ENCODE measurements at places on chromosomes 12 and 14.

DNA sequence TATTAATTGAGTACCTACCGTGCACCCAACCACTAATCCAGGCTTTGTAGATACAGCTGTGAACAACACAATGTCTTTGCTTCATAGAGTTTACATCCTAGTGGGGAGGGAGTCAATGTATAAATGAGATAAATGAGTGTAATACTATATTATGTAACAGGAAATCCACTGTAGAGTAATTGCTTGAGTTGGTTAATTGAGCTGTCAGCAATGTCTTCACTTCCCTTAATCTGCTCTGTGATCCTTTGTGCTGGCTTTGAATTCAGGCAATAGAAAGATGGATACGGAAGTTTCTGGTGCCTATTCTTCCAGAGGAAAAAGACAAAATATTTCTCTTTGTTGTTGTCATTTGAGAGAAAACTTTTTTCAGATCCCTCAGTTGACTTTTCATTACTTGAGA is 104.0 kb upstream of the SLC16A7 start:
- no peak for DNase-seq

DNA sequence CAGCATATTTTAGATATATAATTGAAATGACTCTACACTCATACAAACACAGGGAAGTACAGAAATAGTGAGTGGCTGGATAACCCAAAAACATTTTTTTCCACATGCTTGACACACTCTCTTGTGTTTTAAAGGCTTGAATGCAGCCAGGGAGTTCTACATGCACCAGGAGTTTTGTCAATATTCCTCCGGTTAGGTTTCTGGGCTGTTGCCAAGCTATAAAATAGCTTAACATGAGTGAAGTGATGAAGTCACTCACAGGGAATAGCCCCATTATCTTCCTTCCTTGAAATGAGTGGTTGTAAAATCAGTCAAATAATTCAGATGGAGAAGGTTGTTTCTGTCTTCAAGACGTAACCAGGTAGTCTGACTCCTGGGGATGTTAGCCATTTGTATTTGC is 582.7 kb downstream of the SLC6A15 start:
- no peak for DNase-seq

DNA sequence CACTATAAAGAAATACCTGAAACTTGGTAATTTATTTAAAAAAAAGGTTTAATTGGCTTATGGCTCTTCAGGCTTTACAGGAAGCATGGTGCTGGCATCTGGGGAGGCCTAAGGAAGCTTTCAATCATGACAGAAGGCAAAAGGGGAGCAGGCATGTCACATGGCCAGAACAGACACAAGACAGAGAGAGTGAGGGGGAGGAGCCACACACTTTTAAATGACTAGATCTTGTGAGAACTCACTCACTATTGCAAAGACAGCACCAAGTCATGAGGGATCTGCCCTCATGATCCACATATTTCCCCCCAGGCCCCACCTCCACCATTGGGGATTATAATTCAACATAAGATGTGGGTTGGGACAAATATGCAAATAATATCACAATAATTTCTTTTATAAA is 355.6 kb downstream of the DAD1 start:
- DNase-seq: no peak

DNA sequence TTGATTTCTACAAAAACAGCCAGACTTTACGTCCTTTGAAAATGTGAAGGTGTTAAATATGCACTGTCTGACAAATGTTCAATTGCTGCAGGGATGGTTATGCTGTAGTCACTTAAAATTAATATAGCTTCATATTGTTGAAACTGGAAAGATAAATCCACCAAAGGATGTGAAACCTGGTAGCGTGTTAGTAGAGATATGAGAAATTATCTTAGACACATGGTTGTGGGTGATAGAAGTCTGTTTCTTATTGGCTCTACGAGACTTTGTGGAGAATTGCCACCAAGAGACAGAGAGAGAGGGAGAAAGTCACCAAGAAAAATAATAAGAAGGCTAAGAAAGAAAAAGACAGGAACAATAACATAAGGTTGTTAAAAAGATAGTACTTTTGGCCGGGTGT is 2.6 kb upstream of the CAPRIN2 start:
- DNase-seq: no peak

DNA sequence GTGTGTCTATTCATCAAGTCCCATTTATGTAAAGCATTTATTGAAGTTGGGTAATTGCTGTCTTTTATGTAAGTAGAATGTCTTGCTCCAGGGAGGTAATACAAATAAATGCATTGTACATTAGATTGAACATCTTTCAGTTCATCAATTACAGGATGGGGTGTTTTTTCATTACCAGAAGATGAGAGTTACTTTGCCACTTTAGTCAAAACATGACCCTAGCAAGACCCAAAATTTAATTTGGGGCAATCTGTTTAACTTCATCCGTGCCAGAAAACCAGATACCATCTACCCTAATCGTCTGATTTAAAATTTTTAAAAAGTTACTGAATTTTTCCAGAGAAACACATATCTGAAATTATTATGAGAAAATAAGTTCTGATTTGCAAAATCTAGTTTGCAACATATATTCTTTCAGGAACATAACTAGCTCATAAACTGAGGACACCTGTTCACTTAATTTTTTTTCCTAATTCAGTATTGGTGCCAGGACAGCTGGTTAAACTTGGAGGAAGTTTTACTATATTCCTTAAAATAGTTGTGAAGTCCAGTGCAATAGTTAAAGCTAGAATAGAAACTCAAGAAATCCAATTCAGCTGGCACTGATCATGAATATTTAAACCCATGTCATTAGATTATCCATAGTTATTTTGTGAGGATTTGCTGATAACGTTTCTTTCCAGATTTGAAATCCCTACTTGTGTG is 114.5 kb downstream of the SRGAP1 start:
- DNase-seq: no peak

DNA sequence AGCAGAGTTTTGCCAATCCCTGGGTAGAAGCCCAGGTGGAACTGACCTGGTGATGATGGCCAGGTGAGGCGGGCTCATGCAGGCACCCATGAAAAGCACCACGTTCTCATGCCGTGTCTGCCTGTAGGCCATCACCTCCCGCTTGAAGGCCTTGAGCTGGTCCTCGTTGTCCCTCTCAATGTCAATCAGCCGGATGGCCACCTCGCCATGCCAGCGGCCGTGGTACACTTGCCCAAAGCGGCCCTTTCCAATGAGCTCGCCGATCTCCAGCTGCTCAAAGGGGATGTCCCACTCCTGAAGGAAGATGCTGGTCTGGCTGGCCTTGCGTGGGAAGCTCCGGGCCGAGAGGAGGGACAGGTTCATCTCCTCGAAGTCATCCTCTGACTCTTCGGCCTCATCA is 163.4 kb upstream of the NOS1 start:
- DNase-seq: no peak

- DNase-seq: no peak
These were observed 75.9 kb downstream of the TMEM121 start for GRCh38 chr14:105602243-105602750.

GRCh38 chr14:81434230-81434629 is 34.1 kb upstream of the STON2 start:
- no peak for DNase-seq

DNA sequence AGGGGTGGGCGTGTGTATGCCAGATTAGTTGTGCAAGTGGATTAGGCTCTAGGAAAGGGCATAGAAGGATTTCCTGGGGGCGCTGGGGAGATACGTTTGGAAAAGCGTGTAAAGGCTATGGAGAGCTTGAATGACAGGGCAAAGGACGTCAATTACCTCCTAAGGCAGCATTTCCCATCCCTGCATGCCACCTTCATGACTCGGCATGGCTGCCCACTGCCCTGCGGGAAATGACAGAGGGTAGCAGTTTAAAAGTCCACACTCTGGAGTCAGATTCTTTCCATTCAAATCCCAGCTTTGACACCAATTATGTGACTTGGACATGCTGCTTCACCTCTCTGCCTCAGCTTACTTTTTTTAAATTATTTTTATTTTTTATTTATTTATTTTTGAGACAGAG is 14.8 kb upstream of the TMEM229B start:
- DNase-seq: no peak

GRCh38 chr12:99334285-99335056 is 313.1 kb upstream of the GARIN6 start:
- no peak for DNase-seq

DNA sequence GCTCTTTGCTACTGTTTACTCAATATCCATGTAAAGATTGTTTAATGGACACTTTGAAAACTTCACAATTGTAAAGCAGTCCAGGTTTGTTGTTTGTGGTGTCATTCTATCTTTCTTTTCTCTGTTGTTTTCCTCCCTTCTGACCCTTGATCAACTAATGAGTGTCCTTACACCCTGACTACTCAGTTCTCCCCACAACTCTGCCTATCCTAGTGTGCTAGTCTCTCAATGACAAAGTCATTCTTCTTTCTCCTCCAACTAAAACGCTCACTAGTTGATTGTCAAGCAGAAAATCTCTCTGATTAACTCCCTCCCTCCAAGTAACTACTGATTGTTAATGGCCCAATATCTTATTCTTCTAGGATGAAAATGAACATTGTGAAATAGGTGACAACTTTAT is 148.5 kb upstream of the FBXO33 start:
- DNase-seq: no peak

DNA sequence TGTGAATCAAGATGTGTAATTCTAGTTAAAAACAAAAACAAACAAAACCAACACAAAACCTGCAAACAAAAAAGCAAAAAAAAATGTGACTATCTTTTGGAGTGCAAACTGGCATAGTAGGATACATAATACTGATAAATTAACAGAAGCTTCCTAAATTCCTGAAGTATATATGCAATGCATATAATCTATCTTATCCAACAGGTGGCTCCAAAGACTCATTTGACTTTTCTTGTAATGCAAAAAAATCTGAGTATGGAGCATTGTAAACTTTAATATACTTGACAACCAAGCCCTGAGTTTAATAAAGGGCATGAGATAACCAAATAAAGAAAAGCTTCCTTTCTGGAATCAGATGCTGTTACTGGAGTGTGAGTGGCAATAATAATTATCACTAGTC is 1003.6 kb downstream of the FSCB start:
- DNase-seq: no peak

GRCh38 chr12:52183544-52183910 is 8.3 kb downstream of the KRT80 start:
- DNase-seq: no peak

GRCh38 chr12:89697296-89697695 is 11.3 kb downstream of the ATP2B1 start:
- DNase-seq: no peak

- DNase-seq: no peak
These were observed 649.6 kb downstream of the BCL11B start for GRCh38 chr14:98622208-98623051.

GRCh38 chr12:49808686-49809380 is 19.4 kb downstream of the NCKAP5L start:
- DNase-seq: no peak

GRCh38 chr12:71299541-71300376 is 139.8 kb upstream of the LGR5 start:
- DNase-seq: no peak

DNA sequence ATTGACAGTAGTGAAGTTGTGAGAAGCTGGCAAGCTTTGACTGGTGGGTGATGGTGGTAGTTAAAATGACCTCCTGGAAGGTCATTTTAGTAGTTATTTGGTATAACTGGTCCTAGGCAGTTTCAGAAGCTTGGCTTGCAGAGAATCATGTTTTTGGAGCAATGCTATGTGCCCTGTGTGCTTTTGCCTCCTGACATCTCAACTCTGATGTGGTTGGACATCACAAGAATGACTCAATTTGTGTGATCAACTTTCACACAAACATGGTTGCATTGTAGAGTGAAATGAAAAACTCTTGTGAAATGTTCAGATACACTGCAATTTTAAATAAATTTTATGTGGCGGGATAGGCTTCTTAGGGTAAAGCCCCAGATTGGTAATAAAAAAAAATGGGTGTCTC is 8.3 kb upstream of the ABCD2 start:
- DNase-seq: no peak

DNA sequence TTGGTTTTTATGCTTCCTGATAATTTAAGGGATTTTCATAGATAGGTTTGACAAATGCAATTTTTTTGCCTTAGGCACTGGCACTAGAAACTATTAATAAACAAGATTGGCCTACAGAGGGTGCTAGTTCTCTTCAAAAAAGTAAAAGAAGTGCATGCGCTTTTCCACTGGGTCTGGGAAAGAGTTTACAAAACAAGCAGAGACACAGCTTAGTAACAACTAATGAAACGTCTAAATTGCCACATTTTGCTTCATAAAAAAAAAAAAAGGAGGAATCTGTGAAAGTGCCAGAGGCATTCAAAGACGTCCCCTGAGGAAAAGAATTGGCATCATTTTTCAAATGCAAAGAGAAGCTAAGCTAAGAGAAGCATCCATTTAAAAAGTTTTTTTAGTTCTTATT is 58.3 kb upstream of the EEA1 start:
- DNase-seq: no peak

DNA sequence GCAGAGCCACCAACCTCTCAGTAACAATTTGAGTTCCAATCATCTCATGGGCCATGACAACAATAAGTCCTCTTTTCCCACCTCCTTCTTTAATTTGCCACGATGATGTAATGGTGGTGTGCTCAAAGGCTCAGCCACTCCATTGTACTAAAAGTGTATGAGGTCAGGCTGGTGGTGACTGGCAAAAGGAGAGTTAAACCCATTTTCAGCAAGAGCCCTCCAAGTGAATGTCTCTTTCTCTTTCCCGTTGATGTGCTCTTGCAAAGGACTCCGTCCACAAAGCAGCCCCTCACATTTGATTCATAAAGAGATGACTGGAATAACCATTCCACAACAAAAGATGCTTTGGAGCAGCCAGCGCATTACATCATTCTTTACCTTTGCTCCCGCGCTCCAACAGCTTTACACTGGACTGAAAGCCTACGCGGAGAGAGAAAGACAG is 41.6 kb downstream of the DUSP16 start:
- no peak for DNase-seq

DNA sequence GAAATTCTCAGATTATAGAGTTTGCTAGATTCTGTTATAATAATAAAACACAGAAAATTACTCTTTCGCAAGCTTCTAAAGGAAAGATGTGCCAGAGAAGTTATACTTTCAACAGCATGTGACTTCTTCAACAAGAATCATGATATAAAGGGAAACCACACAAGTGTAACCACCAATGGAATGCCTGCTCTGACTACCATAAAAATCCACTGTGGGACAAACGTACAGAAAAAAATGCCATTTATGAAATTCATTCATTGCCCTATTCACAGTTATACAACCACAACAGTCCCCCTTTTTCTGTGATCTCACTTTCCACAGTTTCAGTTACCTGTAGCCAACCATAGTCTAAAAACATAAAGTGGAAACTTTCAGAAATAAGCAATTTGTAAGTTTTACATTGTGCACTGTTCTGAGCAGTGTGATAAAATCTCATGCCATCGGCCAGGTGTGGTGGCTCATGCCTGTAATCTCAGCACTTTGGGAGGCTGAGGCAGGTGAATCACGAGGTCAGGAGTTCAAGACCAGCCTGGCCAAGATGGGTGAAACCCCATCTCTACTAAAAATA is 3.2 kb downstream of the CATSPERB start:
- no peak for DNase-seq

GRCh38 chr14:101197595-101198397 is 294.3 kb upstream of the RTL1 start:
- no peak for DNase-seq
